Urinary bladder (tissue), 4 donors: ENCODE measurements at places on chromosomes 6 and 20. TPM values are rescaled to one million over a fixed set of nuclear protein-coding genes. Genes with fewer than 3 reads are reported as not detected.

SLC22A1 gene
- 0.44 TPM for polyA plus RNA-seq

STMND1 gene
- polyA plus RNA-seq, result not detected

C6orf132 gene
- polyA plus RNA-seq, result 4.4 TPM

GRCh38 chr6:111605100-111605751 is 452 bp downstream of the TRAF3IP2 start:
- peak; percentile 77 for DNase-seq

DNA sequence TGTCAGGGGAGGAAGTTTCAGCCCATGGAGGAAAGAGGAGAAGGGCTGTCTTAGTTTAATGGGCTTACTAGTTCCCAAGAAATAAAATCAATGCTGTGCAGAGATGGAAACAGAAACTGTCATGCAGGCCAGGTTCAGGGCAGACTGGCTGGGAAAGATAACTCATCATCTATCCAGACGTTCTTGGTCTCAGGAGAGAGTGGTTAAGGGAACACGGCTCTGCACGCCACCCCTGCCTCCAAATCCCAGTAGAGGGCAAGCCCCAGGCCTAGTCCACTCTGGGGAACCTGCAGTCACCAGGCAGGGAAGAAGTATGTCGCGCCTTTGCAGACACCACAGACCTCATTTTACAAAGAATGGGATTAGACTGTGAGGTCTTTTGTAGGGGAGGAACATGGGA is 12.5 kb downstream of the ALDH8A1 start:
- no peak for DNase-seq

- DNase-seq, result no peak
Observed at GRCh38 chr20:51641866-51642265, 99.3 kb upstream of the NFATC2 start.

- no peak for DNase-seq
Observed at GRCh38 chr20:11753155-11753554, 164.5 kb upstream of the BTBD3 start.

DNA sequence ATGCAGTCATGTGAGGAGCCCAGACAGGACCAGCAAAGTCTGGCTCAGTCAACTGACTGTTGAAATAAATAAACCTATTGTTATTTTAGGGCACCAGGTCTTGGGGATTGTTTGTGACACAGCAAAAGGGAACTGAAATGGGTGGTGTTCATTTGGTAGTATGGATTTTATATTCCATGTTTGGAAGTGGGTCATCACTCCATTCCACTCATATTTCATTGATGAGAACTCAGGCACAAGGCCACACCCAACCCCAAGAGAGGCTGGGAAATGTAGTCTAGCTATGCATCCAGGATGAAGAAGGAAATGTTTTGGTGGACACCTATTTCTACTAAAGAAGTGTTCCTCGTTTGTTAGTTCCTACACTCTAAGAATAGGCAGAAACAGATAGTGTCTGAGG is 64.9 kb upstream of the BTBD3 start:
- DNase-seq, result no peak

DNA sequence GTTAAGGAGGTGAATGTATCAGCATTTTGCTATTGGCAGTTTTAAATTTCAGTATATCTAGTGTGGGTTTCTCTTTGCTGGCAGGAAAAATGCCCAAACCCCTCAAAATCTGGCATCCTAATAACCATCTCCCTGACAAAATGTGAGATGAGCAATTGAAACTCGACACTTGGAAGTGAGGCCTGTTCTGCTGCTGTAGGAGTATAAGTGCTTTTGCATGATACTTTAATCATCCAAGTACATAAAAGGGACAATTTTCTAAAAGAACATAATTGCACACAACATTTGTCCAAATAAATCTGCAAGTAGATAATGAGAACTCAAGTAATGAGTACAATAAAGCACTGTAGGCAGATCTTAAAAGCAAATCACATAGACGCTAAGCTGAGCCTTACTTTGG is 36.5 kb downstream of the LAMP5 start:
- DNase-seq, result no peak

- DNase-seq, result no peak
Observed at GRCh38 chr6:56521454-56521853, 121.2 kb downstream of the DST start.

DNA sequence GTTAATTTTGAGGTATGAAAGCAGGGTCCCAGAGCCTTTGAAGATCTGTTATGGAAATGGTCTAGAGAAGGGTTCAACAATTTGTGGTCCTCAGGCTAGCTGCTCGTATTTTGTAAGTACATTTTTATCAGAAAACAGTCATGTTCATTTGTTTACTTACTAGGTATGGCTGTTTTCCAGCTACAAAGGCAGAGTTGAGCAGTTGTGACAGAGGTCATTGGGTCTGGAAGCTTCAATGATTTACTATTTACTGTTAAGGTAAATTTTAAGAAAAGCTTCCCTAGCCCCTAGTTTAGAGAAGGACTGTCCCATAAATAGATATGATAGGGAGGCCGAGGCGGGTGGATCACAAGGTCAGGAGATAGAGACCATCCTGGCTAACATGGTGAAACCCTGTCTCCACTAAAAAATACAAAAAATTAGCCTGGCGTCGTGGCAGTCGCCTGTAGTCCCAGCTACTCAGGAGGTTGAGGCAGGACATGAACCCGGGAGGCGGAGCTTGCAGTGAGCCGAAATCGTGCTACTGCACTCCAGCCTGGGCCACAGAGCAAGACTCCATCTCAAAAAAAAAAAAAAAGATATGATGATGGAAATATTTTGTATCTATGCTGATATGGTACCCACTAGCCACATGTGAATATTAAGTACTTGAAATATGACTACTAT is 538.4 kb upstream of the CITED2 start:
- DNase-seq, result no peak
